ENCODE measurements at places on chromosomes 5 and 9.

GRCh38 chr5:177312649-177313181 lies 1.0 kb upstream of the MXD3 start:
- no peak for DNase-seq

- no peak for DNase-seq
Observed at GRCh38 chr5:179841621-179842020, 17.0 kb downstream of the MRNIP start.

DNA sequence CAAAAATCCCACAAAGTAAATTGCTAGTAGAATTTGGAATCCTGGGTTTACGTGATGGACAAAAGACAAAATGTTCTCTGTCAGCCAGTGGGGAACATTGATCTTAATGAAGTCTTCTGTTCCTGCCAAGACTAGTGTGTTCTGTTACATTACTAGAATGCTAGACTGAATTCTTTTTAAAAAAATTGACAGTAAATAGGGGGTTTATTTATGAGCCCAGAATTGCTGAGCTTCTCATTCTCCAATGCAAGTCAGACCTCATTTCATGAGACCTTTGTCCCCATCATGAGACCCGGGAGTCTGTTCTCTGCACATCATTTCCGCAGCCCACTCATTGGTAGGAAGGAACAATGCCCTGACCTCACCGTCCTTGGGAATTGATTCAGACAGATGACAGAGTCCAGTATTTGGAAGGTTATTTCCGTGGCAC lies 173.8 kb upstream of the OTULINL start:
- DNase-seq, result no peak

DNA sequence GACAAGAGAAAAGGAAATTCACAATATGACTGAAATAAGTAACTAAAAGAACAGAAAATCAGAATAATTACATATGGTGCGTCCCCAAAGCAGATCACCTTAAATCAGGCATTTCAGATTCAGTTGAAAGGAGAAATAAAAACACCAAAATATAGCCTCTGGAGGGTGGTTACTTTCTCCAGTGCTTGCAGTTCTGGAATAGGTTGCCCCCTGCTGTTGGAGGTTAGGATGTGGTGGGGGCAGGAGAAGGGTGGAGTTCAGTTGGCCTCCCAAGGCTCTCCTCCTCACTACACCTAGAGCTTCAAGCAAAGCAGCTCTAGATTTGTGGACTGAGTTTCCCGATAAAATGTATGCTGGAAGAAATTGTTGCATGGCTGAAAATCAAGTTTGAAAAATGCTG lies 338.2 kb upstream of the TLE4 start:
- DNase-seq, result no peak

- no peak for DNase-seq
Observed at GRCh38 chr5:171207256-171207847, 101.7 kb upstream of the TLX3 start.

GRCh38 chr5:111070272-111071134 lies 1.0 kb upstream of the TSLP start:
- no peak for DNase-seq

DNA sequence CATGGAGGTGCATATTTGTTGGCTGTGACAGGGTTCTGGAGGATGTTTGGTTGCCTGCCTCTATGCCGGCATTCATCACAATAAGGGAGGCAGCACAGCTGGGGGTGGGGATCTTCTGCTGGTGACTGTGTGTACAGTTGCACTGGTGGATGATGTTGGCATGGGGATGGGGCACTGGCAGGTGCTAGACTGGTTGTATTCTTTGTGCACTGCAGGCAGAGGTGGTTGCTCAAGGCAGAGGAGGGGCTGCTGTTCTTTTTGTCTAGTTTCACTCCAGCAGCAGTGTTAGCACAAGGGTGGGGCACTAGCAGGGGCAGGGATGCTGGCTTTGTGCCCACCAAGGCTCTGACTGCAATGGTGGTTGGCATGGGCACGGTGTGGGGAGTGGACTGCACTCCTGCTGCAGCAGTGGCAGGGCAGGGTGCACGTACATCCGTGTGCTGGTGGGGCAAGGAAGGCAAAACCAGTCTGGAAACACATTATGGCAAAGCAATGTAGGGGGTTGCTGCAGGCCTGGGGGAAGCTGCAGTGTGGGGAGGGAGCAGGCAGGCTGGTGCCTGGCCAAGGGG lies 69.3 kb downstream of the ISOC1 start:
- no peak for DNase-seq

DNA sequence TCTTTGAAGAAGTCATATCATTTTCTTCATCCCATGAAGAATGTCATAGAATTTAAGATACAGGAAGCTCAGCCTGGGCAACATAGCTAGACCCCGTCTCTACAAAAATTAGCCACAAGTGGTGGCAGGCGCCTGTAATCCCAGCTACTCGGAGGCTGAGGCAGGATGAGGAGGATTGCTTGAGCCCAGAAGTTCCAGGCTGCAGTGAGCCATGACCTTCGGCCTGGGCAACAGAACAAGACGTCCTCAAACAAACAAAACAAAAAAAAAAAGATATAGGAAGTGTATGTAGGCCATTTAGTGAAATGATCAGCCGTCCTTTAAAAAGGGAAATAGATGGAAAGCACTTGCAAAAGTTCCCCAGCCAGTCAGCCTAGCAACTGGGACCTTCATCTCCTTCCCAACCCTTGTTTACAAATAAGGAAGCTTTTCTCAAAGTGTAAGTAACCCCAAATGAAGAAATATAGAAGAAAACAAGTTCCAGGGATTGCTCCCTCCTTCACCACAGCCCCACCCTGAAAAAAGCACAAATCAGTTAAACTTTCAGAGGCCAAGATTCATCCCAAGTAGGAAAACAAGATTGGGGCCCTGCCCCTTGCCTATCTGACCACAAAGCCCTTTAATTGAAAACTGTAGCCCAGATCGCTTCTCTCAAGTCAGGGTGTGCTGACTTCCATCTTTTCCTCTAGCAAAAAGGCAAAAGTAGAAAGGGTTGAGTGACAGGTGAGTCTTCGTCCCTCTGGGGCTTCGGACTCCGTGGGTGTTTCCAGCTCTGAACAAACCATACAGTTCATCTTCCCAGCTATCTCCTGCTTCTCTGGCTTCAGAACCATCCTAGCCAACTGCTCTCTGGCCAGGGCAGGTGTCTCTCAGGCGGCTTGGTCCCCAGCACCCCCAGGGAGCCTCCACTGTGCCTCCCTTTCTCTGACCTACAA lies 1.2 kb downstream of the SLC31A2 start:
- DNase-seq, result no peak

DNA sequence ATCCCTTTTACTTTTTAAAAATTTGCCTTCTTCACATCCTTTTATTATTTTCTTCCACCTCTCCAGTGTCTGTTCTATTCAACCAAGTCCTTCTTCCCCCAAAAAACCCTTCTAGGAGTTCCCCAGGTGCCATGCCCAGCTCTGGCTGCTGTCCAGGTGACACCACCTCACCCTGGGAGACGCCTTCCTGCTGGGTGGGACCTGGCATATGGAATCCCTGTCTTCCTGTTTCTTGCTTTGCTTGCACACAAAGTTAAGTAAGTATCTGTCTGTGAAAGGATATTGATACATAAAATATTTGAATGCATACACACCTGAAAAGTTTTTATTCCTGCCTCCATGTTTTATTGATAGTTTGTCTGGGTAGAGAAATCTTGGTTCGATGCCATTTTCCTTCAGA lies 23.1 kb upstream of the MED10 start:
- no peak for DNase-seq
